ENCODE measurements at places on chromosomes 4 and X.

- DNase-seq: no peak
These were observed 54.5 kb downstream of the MID2 start for GRCh38 chrX:107880054-107880610.

DNA sequence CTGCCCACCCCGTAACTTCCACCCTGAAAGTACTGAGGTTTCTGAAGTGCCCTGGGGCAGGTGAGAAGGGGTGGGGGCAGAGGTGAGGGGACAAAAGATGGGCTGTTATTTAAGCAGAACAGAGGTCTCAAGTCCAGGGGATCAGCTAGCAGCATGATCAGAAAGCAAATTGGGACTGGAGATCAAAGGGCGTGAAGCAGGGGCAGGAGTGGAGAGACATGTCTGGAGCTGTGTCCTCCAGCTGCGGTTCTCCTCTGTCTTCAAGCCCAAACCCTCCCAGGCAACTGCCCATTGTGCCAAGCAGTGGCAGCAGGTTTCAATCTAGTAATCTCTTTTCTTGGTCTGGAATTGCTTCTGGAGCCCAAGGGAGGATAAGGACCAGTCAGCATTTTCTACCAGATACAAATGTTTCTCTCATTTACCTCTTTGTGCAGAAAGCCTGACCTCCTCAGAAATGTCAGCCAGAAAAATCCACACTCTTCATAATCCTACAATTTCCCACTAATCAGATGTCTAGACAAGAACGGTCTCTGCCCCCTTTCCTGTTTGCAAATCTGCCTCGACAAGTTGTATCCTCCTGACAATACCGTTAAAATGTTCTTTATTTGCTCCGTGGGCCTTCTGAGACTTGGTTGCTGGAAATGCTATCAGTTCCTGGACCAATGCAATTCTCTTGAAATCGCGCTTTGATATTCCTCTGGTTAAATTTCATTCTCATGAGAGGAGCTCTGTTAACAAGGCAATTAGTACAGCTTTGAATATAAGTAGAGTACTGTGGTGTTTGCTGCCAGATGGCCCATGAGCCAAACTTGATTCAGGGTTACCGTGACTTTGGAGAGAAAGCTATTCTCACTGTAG is 23.2 kb upstream of the RASL11B start:
- no peak for DNase-seq

- no peak for DNase-seq
These were observed 43.7 kb downstream of the FAM114A1 start for GRCh38 chr4:38911257-38911656.

DNA sequence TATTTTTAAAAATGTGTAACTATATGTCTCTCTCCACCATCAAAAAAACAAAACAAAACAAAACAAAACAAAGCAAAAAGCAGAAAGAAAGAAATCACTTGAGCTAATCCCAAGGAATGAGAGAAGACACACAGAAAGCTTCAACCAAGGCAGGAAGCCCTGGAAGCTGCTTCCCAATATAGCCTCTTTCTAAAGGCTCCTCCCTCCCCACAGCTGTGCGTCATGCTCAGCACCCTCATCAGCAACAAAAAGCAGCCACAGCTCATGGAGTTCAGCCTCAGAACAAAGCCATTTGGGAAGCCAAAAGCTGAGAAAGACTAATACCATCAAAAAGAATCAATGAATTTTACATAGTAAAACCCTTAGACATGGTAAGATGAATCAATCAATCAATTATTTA is 501.6 kb upstream of the SMIM31 start:
- no peak for DNase-seq

GRCh38 chrX:1403228-1403627 is 11.3 kb upstream of the SLC25A6 start:
- DNase-seq: no peak

DNA sequence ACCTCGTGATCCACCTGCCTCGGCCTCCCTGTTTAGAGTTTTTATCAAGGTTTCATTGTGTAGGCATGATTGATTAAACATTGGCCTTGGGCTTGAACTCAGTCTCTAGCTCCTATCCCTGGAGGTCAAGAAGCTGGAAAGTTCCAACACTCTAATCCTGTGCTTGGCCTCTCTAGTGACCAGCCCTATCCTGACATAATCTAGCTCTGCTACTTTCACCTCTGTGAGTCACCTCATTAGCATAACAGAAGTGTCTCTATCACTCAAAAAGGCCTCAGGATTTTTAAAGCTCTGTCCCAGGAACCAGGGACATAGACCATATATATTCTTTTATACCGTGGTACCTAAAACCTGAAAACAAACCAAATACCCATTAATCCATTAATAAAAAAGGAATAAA is 377.5 kb downstream of the CENPC start:
- DNase-seq: no peak

DNA sequence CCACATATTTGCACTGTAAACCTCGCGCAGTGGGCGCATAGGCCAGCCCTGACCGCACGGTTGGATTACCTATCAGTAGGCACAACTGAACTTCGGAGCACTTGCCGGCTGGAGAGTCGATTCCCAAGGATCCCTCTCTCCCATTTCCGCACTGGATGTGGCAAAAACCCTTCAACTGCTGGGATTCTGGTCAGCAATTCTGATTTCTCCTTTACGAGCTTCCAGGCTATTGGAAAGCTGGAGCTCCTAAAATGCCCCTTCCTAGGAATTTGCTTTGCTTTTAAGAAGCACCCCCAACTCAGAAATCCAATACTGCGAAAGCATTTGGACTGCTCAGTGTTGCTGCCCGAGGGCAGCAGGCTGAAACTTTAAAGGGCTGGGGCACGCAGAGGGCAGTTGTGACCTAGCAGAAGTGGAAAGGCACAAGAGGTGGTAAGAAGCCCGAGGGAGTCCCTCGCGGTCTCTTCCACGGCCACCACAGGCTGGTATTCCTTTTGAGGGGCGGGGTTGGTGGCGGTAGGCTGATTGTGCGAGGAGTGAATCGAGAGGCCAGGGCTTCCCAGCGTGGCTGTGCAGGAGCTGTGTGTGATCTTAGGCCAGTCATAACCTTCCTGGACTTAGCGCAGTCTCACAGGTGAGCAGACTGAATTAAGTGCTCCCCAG is 1.6 kb downstream of the ZAR1 start:
- DNase-seq: no peak

GRCh38 chr4:2416564-2417225 is 1.8 kb downstream of the ZFYVE28 start:
- DNase-seq: no peak

DNA sequence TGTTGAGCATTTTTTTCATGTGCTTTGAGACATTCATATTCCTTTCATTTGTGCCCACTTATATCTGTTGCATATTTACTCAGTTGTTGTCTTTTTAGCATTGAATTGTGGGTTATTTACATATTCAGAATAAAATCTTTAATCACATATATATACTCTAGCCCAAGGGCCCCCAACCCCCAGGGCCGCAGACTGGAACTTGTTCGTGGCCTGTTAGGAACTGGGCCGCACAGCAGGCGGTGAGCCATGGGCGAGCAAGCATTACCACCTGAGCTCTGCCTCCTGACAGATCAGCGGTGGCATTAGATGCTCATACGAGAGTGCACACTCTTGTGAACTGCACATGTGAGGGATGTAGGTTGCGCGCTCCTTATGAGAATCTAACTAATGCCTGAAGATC is 480.6 kb downstream of the KCTD8 start:
- no peak for DNase-seq

GRCh38 chr4:19703391-19703790 is 548.3 kb upstream of the SLIT2 start:
- no peak for DNase-seq

- no peak for DNase-seq
These were observed 41.8 kb downstream of the UGT2B28 start for GRCh38 chr4:69322055-69322454.

GRCh38 chr4:23373261-23373660 is 516.6 kb downstream of the PPARGC1A start:
- DNase-seq: no peak

DNA sequence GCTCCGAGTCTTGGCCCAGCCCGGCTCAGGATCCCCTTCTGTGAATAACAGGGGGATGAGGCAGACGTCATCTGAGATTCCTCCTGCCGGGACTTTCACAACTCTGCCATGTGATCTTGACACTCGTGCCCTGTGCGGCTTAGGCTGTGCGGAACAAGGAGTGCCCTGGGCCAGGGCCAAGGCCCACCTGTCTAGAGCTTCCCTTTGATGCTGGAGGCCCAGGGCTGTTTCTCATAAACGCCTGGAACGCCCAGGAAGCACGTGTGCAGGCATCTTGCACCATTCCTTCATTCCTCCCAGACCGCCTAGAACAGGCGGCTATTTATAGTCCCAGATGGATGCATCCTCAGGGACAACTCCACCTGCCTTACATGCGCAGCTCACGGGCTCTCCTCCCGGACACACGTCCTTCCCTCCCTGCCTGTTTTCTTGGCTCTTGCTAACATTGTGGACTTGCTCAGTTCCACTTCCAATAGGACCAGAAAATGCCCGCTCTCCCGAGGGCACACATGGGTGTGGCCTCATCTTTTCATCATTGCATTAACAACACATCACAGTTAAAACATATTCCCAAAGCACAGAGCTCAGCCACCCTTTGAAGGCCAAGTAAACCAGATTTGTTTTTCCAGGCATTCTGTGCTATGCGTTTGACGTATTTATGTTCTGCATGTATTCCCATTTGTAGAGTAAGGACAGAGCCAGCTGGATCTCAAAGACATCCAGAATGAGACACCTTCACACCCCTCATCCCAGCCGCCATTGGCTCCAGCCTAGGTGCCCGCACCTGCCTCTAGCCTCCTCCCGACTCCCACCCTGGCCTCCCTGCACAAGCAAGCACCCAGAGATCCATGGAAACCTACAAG is 57.2 kb downstream of the ABLIM2 start:
- no peak for DNase-seq

DNA sequence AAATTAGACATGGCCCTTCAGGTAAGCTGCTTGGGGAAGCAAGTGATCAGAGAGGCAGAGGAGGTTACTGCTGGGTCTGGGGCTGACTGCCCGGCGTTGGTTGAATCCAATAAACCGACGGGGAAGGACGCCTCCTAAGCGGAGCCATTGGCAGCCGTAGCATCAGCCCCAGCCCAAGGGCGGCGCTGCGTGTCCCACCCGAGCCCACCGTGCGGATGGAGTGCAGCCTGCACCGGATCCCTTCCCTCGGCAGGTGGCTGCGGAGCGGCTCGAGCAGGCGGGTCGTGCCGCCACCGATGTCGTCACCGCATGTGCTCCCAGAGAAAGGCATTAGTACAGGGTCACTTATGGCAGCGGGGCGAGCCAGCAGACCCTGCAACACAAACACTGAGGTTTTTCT is 82.1 kb downstream of the ALPK1 start:
- DNase-seq: no peak

DNA sequence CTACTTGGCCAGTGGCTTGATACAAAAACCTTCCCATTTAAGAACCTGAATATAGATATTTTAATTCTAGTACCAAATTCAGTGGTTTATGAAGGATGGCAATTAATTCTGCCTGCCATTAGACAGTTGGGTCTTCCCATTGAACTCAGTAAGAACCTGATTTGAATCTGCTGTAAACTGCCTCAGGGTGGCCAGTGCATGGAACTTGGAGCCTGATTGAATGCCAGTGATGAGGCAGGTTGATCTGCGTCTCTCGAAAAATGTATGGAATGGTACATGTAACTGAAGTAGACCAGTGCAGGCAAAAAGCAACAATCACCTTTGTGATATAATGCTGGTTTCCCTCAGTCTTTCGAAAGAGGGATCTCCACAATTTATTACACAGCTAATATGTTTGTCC is 421.4 kb downstream of the TMA16 start:
- no peak for DNase-seq

DNA sequence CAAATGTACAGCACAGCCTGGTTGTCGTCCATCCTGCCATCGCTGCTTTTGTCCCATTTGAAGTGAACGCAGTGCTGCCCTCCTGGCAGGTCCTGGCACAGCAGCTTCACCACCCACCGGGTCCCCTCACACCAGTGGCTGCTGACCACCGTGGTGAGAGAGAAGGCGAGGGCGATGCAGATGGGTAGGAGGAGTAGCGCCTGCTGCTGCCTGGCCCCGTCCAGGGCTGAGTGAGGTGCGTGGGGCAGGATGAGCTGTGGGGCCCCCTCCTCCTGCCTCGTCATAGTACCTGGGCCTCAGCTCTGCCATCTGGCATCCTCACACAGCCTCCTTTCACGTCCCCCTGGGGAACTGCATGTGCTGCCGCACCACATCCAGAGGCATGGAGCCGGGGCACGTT is 1.8 kb downstream of the DCAF8L2 start:
- no peak for DNase-seq

DNA sequence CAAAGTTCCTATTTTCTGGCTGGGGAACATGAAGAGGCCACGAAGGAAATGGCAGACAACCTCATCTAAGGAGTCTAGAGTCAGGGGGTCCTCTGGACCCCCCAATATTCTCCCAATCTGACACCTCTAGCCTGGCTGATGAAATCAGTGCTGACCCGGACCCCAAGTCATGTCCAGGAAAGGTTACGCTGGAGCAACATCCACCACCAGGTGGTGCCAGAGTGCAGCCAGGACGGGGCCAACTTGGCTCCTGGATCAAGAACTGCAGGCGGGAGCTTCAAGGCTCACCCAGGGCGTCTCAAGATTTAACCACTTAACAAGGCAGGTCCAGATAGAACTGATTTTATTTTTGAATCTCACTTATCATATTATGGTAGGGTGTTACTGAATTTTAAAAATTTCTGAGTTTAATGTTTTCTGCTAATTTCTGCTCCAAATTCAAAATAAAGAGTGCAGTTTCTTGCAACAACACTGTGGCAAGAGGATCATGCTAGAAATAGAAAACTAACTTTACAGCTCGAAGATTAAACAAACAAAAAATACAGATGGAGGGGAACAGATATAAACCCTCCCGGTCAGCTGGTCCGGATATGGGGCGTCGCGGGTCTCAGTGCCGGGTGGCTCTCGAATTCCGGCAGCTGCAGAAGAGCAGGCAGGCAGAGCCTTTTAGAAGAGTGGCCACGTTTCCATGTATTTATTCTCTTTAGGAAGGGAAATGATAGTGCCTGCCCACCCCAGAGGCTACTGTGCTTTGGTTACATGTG is 135.5 kb downstream of the AFAP1 start:
- peak; percentile 70 for DNase-seq

- DNase-seq: no peak
These were observed 864.4 kb upstream of the INTU start for GRCh38 chr4:126768338-126768737.

DNA sequence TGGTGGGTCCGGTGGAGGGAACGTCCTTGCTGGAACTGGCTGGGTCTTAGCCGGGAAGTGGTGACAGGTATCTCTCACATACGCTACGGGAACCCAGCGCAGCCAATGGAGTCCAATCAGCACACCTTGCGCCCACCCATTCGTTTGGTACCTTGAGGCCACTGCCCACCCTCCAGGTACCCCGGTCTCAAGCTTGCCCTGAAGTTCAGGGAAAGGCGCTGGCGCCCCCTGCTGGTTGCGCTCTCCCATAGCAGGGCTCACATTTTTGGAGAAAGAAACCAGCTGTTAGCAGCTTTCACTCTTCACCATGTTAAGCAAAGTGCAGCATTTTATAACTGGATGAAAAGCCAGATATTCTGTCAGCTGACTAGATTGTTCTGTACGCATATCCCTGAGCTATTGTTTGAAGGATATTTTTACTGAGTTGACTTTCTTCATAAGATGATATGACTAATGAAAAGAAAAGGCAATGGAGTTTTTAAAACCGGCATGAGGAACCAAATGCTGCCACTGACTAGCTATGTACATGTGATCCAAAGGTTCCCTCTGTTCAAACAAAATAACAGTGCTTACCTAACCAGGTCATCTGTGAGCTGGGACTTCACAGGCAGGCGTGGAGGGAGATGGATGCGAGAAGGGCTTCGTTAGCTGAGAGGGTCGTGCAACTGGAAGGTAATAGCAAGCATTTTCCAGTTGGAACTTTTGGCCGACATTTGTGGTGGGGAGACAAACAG is 43.7 kb downstream of the OTOP1 start:
- no peak for DNase-seq

GRCh38 chr4:8779490-8779932 is 92.1 kb downstream of the HMX1 start:
- DNase-seq: no peak

All from activated T-helper 1 cell treated with anti-CD3 and anti-CD28 coated beads, Interleukin-2, amount 50 U/mL, for 16 hours (primary cell).